NB4 (cell line): ENCODE measurements at places on chromosomes 2 and 18.

DNA sequence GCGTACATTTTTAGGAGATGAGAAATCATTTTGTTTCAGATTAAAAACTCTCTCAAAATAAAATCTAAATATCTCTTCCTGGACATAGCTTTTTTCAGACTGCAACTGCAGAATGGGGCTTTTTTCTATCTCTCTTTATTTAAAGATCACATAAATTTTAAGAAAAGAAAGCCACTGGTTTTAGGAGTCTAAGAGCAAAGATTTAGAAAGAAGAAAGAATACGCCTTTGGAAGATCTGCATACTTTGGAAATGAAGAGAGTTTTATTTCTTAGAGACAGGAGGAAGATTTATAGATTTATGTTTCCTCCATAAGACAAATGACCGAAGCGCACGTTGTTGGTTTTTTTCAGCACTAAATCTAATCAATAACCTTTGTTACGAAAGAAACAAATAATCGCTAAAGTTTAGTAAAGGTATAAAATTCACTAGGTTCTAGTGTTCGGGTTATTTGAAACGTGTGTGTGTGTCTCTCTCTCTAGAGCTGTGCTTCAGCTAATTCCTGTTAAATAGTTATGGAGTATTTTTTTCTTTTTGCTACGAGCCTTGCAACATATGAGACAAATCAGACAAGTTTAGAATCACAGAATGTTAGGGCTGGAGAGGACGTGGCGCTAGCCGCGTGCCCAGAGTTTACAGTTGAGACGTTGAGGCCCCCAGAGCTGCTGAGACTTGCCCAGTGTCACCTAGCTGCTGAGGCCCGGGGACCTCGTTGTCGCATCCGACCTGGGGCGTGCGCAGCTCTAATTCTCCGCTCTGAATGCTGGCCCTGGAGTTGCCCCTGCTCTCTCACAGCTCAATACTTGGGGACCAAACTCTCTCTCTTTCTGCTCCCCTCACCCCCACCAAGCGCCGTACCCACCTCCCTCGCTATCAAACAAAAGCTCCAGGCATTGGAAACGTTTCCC lies 69.9 kb downstream of the CTAGE1 start:
- DNase-seq = no peak

DNA sequence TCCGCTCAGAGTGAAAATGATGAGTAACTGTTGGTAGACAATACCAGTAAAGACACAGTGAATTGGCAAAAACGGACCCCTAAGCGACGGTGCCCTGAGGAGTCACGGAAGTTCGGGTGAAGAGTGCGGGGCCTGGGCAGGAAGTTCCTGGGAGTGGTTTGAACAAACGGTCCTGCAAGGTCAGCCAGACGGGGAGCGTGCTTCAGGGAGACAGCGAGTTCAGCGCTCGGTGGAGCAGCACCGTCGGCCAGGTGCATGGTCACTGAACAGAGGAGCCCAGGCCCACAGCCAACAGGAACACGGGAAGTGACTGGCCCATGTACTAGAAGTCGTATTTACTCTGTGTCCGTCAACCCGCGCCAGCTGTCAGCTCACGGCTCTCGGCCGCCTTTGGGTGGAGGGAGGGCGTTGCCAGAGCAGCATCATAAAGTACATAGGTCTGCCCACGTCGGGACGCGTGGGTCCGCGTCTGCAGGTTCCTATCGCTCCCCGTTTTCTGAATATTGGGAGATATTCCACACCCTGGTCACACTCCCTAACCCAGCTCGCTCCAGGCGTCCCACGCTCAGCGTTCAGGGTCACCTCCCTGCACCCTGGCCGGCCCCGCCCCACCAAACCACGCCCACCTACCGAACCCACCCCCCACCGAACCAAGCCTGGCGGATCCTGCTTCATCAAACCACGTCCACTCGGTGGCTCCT lies 75.6 kb upstream of the UXS1 start:
- DNase-seq = peak; percentile 6

DNA sequence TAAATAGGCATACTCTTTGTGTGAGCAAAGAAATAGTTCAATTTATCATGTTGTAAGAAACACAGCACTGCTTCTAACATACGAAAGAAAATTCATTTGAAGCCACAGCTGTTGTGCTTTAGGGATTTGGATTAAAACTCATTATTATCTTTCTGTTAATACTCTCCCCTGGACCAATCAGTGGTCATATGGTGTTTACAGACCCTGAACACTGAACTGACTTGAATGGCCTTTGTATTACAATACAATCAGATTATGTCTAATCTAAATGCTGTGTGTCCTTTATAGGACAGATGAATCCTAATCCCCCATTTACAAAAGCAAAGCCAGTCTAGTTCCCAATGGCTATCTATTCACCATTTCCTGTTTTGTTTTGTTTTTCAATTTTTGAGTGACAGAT lies 36.5 kb downstream of the ZNF385B start:
- DNase-seq = no peak

- no peak for DNase-seq
Observed at GRCh38 chr2:19793132-19793750, 108.5 kb downstream of the TTC32 start.

GRCh38 chr2:37026050-37026449 lies 58.1 kb downstream of the HEATR5B start:
- peak; percentile 57 for DNase-seq

- DNase-seq = no peak
Observed at GRCh38 chr2:1183300-1183699, 230.0 kb upstream of the TPO start.

GRCh38 chr2:188512456-188512855 lies 220.8 kb downstream of the GULP1 start:
- peak; percentile 58 for DNase-seq

DNA sequence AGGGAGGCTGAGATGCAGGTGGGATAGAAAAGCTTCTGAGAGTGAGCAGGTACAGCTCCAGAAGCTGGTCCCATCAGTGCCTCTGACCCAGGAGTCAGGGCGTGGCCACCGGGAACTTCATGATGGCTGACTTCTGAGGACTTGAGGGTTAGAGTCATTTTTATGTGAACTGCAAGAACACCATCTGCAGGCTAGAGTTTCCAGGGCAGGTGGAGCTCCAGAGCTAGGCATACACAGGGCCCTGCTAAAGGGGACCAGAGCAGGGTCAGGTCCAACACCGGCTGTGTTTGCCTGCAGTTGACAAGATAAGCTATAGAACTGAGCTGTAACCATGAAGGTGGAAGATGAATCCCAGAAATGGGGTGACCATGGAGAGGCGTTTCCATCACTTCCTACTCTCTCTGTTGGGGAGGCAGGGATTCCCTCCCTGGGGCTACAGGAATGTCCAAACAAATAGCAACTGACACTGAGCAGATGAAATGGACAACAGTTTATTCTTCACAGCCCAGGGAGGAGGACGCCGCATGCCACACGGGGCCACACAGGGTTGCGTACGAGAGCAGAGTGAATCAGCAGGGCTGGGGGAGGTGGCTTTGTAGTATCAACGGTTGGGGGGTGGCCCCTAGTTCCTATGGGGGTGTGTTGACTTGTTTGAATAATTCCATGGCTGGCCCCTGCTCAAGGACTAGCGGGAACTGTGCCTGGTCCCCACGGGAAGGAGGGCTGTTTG lies 77.6 kb upstream of the ZNF516 start:
- peak; percentile 73 for DNase-seq

DNA sequence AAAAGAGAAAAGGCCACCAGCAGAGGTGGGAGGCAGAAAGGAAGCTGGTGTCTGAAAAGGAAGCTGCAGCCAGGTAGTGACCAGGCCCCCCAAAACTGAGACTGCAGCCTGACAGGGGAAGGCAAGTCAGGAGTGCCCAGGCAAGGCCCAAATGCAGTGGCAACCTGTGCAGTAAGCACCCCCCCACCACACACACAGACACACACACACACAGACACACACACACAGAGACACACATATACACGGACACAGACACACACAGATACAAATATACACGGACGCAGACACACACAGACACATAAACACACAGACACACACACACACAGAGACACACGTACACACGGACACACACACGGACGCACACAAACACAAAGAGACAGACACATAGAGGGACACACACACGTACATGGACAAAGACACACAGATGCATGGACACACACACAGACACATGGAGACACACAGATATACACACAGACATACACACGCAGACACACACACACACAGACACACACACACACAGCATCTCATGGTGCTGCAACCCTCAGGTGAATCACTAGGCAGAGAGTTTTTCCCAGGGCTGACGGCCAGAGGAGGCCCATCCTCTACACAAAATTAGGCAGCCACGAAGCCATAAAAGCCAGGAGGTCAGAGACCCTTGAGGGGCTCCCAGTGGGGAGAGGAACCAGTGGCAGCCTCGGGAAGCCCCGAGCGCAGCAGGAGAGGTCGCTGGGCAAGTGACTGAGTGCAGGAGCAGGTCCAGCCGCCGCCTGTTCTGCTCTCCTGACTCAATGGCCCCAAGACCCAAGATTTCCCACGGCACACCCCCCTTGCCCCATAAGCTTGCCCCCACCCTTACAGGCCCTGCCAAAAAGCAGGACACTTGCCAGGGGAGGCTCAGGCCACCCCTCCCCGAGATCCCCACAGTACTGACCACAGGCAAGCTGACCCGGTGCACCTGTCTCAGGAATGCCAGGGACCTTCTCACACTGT lies 6.3 kb downstream of the SDC1 start:
- DNase-seq = no peak

- DNase-seq = no peak
Observed at GRCh38 chr2:156841321-156841720, 405.1 kb downstream of the GPD2 start.

DNA sequence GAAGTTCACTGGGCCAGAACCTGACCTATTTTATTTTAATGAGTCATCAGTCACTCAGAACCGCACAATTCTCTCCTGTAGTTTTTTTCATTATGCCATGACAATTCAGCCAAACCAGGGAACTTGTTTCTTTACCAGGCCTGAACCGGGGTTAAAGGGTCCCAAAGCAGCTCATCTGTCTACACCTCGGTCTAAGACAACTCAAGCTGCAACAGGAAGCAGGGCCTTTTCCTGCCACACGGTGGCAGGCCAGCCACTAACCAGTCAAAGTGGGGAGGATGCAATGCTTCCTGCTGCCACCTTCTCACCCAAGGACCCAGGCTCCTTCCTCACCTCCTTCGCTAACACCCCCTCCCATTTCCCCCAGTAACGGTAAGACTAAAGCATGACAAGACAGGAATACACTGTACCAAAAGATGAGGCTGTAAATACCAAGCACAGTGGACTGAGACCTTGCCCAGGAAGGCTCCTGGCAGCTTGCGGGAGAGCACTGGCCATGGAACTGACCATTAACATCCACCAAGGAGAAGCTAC lies 56.7 kb upstream of the ACKR3 start:
- DNase-seq = peak; percentile 51

DNA sequence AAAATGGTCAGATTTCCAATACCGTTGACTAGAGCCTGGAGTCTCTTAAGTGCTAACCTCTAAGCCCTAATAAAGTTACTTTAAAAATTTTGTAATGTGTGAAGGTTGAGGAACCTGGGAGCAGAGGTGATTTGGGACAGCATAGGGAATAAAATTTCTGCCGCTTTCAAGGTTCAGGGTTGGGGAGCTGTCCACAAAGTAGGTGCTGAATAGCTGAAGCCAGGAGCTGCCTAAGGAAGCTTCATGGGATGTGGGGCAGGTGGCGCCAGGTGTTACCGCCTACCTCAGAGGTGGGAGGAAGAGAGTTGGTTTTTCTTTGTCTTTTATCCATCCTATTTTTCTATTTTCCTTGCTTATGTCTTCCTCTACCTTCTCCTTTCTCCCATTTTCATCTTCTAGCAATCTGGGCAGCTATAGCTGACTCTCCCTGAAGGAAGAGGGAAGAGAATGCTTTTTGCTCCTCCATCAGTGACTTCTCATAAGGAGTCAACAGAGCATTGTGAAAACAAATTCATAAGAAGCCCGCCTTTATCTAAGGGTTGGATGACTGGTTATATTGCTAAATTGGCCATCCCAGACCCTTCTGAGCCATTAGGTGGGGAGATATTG lies 178.7 kb downstream of the CLIP4 start:
- peak; percentile 30 for DNase-seq

DNA sequence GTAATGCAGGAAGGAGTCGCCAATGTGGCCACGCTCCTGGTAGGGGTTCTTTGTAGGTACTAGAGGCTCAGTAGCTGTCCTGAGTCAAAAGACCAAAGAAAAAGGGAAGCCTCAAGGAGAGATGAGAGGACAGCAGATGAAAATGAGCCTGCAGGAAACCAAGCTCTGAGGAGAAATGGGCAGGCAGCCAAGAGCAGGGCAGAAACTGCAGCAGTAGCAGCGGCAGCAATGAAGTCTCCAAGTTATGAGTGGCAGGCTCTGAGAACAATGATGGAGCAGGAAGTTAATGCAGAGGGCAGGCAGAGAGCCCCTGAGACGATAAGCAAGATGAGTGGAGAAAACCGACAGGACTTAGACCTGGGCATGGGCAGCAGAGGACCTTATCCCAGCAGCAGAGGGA lies 48.2 kb upstream of the TMEM200C start:
- no peak for DNase-seq

DNA sequence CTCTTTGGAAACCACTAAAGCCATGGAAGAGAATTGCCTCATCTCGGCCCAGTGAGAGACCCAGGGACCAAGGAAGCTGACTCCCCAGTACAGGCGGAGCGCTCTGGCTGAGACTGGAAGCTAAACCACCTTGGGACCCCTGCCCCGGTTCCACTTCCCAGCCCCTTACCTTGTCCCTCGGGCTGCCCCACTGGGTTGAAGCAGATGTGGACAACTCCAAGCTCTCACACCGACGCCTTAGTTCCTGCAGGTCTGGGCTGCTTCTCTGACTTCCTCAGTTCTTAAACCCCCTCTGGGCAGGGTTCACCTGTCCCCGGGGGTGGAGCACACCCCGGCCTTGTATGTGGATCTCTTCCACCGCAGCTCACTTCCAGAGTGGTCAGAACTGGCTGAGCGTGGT lies 266.2 kb downstream of the PHLPP1 start:
- DNase-seq = no peak

DNA sequence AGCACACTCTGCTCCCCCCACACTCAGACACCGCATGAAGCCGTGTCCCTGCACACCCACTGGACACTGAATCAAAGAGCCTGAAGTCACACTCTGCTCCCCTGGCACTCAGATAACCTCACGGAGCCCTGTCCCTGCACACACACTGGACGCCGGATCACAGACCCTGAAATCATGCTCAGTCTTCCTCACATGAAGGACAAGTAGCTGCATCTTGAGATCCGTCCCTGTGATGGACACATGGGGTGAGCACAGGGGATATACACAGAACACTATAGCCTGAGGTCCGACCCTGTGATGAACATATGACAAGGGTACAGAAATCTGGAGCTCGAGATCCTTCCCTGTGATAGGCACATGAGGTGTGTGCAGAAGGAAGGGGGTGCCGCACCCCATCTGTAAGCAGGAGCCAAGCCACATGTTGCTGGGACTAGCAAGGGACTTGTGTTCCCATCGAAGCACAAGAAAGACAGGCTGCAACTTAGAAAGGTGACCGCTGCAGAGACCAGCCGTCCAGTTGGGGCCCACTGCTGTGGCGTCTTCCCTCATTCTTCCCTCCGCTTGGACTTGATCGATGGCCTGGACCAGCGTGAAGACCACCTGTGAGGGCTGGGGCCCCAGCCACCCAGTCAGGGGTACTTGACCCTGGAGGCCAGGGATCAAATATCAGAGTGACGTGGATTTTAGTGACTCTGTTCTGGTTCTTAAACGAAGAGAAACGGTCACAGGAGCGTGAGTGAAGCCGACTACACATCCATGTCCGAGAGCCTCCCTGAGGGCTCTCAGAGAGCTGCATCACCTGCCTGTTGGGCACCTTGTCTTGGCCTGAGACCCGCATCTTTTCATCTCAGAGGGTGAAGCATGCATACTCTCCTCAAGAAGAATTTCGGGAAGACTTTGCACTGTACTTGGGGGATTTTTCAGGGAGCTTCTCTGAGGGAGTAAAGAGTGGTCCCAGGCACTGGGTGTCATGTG lies 391.7 kb upstream of the SALL3 start:
- DNase-seq = no peak

GRCh38 chr2:66862885-66863650 lies 428.1 kb downstream of the MEIS1 start:
- DNase-seq = no peak
